ENCODE measurements at places on chromosomes 1 and 21. TPM values are rescaled to one million over a fixed set of nuclear protein-coding genes. Genes with fewer than 3 reads are reported as not detected.

DNA sequence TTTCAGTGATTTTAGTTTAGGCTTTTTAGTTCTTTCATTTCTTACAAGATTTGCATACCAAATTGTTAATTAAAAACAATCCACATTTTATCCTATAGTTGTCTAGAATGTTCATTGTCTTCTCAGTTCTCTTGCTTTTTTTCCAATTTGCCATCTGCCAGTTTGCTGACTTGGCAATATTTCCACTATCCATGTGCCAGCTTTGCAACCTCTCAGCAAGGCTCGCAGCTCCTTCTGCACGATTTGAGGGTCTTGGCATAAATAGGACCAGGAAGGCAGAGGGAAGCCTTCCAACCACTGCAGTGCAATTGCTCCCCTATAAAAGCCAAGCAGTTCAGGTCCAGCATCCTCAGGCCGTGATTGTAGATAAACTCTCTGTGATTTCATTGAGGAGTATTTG is 306.8 kb upstream of the FMN2 start:
- H3K27me3 ChIP-seq = no peaks in the 10 kb centered on the region
- no peak overlapping the region for H3K27ac ChIP-seq

DNA sequence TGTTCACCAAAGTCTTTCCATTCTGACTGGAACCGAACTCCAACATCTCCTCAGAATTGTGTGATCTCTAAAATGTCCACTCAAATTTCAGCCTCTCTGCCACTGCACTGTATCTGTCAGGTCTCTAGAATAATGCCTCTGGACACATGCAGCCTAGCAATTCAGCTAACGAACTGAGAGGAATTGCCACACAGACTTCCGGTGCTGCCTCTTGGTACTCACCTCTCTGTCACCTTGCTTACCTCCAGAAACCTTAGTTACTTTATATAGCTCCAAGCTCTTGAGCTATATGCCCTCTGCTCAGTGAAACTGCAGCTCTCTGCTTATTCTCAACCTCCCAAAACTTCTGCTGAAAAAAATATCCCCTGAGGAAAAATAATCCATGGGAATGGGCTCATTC is 2.7 kb upstream of the CHRM3 start:
- H3K36me3 ChIP-seq = no peaks in the 10 kb centered on the region
- no peak for DNase-seq
- H3K27me3 ChIP-seq = peaks cover 7% of the 10 kb centered on the region
- H3K27ac ChIP-seq = no peak overlapping the region

Gene SLC5A9
- total RNA-seq = 0.22 TPM

DNA sequence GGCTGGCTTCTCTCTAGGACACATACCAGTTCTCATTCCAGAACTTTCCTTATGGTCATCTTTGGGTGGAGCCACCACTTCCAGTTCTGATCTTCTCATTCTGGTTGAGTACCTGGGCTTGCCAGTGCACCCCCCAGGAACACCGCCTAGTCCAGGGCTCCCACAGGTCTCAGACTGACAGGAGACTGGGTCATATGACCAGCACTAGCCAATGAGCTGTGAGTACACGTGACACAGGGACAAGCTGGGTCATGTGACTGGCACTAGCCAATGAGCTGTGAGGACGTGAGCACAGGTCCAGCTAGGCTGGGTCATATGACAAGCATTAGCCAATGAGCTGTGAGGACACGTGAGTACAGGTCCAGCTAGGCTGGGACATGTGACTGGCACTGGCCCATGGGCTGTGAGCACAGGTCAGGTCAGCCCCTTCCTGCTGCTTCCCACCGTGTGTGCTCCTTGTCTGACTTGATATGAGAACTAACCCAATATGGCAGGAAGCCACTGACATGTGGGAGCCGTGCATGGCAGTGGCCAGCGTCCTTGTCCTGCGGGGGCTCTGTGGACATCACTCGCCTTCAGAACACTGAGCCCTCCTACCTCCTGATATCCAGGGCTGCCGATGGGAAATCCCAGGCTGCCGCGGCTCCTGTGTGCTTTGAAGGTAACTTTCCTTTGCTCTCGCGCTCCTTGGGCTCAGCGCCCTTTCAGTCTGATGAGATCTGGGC is 22.7 kb downstream of the KRTAP10-1 start:
- H3K4me3 ChIP-seq = peak overlapping the region; percentile 45
- peak; percentile 77 for DNase-seq
- no peaks in the 10 kb centered on the region for H3K27me3 ChIP-seq

DNA sequence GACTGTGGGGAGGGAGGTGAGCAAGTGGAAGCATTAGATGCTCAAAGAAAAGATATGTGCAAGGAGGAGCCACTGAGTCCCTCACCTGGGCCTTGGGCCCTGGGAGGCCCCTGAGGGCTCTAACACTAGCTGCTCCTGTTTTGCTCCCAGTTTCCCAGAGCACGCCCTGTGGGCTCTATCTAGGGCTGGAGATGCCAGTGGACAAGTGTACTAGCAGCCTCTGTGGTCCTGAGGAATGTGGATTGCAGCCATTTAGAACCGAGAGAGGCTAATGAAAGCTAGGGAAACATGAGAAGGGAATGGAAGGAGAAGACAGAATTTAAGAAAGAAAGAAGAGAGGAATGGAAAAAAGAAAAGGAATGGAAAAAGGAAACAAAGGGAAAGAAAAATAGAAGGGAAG is 10.0 kb upstream of the TBX15 start:
- H3K36me3 ChIP-seq = no peaks in the 10 kb centered on the region
- H3K27ac ChIP-seq = no peak overlapping the region
- peaks cover 4% of the 10 kb centered on the region for H3K4me1 ChIP-seq
- no peak for DNase-seq
- H3K27me3 ChIP-seq = peaks cover 98% of the 10 kb centered on the region

Gene CLCA1
- not detected for total RNA-seq

Gene PDZK1
- not detected for total RNA-seq

Measured in H9 (cell line).